Fibroblast of lung (primary cell): ENCODE measurements at places on chromosomes 6 and 20. TPM values are rescaled to one million over a fixed set of nuclear protein-coding genes. Genes with fewer than 3 reads are reported as not detected.

The NFKBIE gene
- 1.6 and 3.7 TPM in 2 replicates for polyA plus RNA-seq

The SCUBE3 gene
- 0.29 and 1.2 TPM in 2 replicates for polyA plus RNA-seq

- peak; percentile 11 for DNase-seq
Observed at GRCh38 chr6:135257631-135258405, 76.7 kb downstream of the MYB start.

- no peak for DNase-seq
Observed at GRCh38 chr20:10350188-10350842, 83.7 kb downstream of the MKKS start.

DNA sequence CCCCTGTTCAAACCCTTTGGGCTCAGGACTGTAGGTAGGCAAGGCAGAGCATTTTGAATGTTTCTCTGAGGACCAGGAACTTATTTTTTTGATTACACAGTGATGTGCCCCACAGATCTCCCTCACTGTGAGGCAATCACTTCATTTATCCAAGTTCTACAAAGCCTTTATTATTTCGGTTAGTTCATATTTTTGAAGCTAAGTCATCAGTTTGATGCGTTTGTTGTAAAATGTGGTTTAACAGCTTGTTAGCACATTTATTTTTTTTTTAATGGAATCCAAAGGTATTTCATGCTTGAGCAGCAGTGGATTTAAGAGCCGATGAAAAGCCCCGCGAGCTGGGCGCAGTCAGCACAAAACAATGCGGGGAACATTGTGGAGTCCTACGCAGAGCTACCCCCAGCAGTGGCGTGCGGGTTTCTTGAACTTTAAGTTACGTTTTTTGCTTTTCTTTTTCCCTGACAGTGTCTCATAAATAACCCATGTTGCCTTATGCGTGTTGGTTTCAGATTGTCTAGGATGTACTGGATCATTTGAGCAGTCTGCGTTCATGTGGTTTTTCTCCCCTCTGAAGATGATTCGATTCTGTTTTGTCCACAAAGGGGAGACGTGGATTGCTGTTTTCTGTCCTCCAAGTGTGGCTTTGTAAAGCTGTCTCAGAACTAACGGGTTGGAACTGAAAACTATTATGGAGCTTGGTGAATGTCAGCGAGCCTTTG, 233.6 kb upstream of the BMP2 start:
- peak; percentile 99 for DNase-seq

- DNase-seq, result peak; percentile 9
Observed at GRCh38 chr6:157223021-157223430, 100.3 kb downstream of the TMEM242 start.

The RBM24 gene
- polyA plus RNA-seq, result 1.8 and 2.5 TPM in 2 replicates

The INSM1 gene
- not detected in 2 replicates for polyA plus RNA-seq

The PDE10A gene
- polyA plus RNA-seq, result 0.18 and 0.19 TPM in 2 replicates

The CCDC28A gene
- 12.8 and 15.2 TPM in 2 replicates for polyA plus RNA-seq

DNA sequence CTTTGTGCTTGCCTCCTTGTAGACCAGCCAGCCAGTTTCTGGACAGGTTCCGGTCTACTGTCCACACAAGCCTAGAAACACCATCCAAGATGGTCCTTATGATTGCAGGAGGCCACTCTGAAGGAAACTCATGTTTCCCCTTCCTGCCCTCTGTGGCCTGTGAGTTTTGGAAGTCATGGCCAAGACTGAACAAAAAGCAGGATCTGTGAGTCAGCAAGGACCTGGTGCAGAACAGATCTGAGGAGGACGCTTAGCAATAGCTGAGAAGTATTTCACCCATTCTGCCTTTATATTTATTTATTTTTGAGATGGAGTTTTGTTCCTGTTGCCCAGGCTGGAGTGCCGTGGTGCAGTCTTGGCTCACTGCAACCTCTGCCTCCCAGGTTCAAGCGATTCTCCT, 134.6 kb upstream of the EEF1E1 start:
- DNase-seq, result no peak

- no peak for DNase-seq
Observed at GRCh38 chr6:1609041-1609647, 571 bp upstream of the FOXC1 start.

DNA sequence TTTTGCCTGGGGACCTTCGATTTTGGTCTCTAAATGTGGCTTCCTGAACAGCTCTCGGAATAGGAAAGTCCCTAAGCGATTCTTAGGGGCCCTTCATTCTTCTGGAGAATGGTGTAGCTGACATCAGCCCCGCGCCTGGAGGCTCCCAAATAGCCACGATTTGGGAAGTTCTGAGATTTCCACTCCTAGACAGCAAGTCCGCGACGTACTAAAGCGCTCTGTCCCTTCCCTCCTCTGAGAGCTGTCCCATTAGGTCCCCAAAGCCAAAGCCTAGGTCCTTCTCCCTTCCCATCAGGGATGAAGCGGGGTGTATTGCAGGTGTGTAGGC, 756 bp downstream of the MOXD1 start:
- no peak for DNase-seq

DNA sequence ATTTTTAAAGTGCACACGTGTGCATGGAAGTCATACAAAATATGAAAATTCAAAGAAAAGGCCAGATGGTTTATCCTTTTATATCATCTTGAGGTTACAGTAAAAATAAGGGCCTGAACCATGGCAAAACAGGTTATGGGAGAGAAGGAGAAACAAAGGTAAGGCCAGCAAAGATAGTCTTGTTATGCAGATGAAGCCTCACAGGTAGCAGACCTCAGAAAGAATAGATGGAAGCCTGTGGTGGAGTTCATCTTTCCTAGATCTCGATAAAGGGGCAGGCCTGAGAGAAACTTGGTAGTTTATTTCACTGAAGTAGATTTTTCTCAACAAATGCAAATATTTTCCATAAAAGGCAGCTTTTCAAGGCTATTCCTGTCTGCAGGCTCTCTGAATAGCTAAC, 693.8 kb downstream of the KHDRBS2 start:
- DNase-seq, result no peak

- DNase-seq, result no peak
Observed at GRCh38 chr20:50885781-50886180, 45.5 kb downstream of the ADNP start.

DNA sequence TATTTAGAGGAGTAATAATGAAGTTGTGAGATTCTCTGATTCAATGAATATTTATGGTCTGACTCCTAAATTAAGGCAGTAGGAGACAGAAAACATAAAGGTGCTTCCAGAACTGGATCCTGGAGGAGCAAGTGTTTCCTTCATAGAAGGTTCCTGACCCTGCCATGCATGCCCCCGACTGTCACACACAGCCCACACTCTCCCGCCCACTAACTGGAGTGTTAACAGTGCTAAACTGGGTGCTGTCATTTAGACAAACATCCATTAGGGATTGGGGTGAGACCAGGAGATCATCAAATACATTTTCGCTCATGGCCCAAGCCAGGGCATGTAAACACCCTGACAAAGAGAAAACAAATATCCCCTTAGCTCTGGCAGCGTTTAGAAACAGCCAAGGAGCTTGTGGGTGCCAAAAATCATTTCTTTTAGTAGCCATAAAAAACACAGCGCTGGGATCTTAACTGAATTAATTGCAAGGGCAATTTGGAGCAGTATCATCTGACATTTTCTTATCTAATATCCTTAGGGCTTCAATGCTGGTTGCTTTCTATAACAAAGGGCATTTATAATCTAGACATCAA, 46.8 kb downstream of the INSM1 start:
- DNase-seq, result no peak

The ADAM33 gene
- 27.9 and 29.4 TPM in 2 replicates for polyA plus RNA-seq

GRCh38 chr20:13546497-13547131, 92.1 kb downstream of the TASP1 start:
- peak; percentile 59 for DNase-seq

GRCh38 chr6:52020945-52021570, 66.4 kb downstream of the PKHD1 start:
- peak; percentile 3 for DNase-seq

The TRIM15 gene
- polyA plus RNA-seq, result not detected in 2 replicates

The GPR6 gene
- polyA plus RNA-seq, result not detected in 2 replicates

GRCh38 chr20:57252559-57253162, 13.8 kb downstream of the BMP7 start:
- DNase-seq, result no peak

DNA sequence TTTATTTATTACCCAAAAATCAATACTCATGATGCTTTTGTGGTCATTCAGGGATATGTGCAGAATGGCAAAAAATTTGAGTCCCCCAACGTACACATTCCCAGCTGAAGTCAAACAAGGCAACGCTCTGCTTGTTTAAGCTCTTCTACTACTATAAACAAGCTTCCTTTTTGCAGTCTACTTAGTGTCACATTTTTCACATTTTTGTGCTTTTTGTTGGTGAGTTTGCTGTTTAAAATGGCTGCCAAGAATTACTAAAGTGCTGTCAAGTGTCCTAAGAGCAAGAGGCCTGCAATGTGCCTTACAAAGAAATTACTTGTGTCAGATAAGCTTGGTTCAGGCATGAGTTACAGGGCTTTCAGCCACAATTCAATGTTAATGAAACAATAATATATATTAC, 2.1 kb downstream of the WFDC8 start:
- peak; percentile 46 for DNase-seq

- peak; percentile 2 for DNase-seq
Observed at GRCh38 chr6:81696524-81696923, 56.0 kb downstream of the TENT5A start.

- no peak for DNase-seq
Observed at GRCh38 chr20:10665027-10665561, 8.7 kb downstream of the JAG1 start.

DNA sequence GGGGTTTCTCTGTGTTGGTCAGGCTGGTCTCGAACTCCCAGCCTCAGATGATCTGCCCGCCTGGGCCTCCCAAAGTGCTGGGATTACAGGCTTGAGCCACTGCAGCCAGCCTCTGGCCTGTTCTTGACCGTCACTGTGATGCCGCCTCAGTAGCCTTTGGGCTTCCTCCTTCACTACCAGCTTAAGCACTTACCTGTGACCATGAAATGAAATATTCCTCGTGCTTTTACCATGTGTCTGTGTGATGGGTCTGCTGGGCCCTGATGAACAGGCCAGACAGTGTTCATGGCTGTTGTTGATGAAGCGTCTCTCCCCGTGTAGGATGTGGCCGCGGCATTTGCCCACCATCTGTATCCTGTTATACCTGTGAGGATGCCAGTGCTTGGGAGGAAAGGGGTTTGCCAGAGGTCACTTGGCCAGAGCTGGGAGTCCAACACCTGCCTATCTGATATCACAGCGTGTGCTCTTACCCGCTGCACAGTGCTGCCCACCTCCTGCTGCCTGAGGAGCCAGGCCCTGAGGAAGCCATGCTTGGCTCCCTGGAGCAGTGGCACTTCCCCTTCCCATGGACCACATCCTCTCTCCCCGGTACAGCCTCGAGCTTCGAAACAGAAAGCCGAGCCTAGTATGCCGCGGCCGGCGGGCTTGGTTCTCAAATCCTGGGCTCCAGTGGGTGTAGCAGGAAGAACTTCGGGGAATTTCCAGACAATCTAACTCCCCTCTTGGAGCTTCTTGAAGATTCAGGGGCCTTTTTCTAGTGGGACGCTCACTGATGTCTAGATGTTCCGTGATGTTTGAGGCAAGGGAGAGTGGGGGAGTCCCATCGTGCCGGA, 167.9 kb downstream of the ZDHHC14 start:
- DNase-seq, result no peak

DNA sequence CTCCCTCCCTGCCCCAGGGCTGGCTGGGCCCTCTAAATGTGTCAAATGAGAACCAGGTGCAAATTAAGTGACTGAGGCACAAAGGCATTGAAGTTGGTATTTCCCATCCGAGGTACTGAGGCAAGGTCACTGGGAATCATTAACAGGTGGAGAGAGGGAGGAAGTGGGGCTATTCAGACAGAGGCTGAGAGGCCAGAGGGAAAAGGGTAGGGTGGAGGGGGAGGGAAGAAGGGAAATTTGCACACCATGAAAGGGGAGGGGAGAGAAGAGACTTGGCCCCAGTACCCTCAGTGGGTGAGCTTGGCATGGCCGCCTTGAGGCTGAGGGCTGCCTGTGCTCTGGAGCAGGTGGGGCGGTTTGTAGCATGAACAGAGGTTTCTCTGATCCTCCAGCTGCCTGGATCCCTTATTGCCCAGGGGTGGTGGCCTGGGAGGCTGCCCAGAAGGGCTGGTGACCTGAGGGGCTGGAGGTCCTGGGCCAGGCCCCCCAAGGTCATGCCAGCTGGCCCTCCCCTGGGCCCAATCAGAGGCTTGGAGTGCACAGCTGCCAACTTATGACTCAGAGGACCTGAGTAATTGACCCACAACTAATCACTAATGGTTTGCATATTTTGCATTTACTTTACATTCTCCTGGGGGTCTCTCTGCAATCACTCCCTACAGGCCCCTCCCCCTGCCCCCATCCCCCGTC, 40.3 kb upstream of the ZFAND3 start:
- peak; percentile 22 for DNase-seq

DNA sequence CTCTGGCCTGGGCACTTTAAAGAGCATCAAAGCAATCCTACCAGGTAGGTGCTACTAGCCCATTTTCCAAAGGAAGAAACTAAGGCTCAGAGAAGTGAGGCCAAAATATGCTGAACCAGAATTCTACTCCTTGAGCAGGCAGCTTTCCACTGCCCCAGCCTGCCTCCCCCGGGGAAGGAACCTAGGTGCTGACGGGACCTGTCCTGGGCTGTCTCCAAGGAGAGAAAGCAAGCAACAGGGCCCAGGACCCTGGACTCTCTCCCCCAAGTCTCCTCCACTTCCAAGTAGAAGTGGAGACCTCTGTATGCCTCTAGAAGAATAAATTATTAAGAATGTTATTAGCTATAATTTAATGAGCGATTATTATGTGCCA, 159.5 kb downstream of the MRPL14 start:
- DNase-seq, result no peak

The MOG gene
- not detected in 2 replicates for polyA plus RNA-seq

- DNase-seq, result no peak
Observed at GRCh38 chr6:170035901-170036304, 255.0 kb downstream of the DLL1 start.

GRCh38 chr20:1391640-1392442, 1.0 kb downstream of the FKBP1A start:
- DNase-seq, result peak; percentile 48

GRCh38 chr6:56682635-56683034, 39.9 kb upstream of the DST start:
- DNase-seq, result no peak

The NOTCH4 gene
- 0.42 and 0.66 TPM in 2 replicates for polyA plus RNA-seq

The KIAA1755 gene
- 0.60 and 1.4 TPM in 2 replicates for polyA plus RNA-seq

The ZNF133 gene
- 7.0 and 8.7 TPM in 2 replicates for polyA plus RNA-seq

- DNase-seq, result no peak
Observed at GRCh38 chr6:39053016-39053624, 4.5 kb downstream of the GLP1R start.

DNA sequence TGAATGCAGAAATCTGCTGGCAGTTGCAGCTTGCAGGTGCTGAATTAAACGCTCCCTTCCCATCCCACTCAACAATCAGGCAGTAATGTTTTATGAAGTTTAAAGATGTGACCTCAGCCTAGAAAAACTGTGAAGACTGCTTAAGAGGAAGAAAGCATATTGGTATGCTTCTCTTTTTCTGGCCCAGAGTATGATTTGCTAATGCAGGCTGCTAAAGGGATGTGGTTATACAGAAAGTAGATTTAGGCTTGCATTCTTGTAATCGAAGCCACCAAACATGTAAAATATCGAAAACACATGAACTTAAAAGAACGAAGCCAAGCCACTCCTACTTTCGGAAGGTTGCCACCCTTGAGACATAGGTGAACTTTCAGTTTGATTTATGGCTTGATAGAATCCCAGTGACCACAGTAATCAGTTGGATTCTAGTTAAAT, 40.7 kb downstream of the MAP3K5 start:
- peak; percentile 49 for DNase-seq

The GRM1 gene
- 0.03 TPM in 1 of 2 replicates, not detected in the other for polyA plus RNA-seq

The RIPOR3 gene
- polyA plus RNA-seq, result 1.1 and 2.0 TPM in 2 replicates

The TXLNB gene
- polyA plus RNA-seq, result 0.15 and 0.36 TPM in 2 replicates

GRCh38 chr20:42483730-42484303, 705.9 kb downstream of the PTPRT start:
- no peak for DNase-seq

The IL20RA gene
- 0.10 and 0.43 TPM in 2 replicates for polyA plus RNA-seq

GRCh38 chr20:6173481-6173880, 50.7 kb upstream of the FERMT1 start:
- DNase-seq, result no peak
